ENCODE measurements at places on chromosomes 12 and 14. TPM values are rescaled to one million over a fixed set of nuclear protein-coding genes. Genes with fewer than 3 reads are reported as not detected.
A peak's percentile ranks its signal among the peaks of the same experiment; 100 is the strongest.

GRCh38 chr12:46266869-46267574 is 1.8 kb downstream of the SLC38A1 start:
- peak; percentile 75 for DNase-seq

DNA sequence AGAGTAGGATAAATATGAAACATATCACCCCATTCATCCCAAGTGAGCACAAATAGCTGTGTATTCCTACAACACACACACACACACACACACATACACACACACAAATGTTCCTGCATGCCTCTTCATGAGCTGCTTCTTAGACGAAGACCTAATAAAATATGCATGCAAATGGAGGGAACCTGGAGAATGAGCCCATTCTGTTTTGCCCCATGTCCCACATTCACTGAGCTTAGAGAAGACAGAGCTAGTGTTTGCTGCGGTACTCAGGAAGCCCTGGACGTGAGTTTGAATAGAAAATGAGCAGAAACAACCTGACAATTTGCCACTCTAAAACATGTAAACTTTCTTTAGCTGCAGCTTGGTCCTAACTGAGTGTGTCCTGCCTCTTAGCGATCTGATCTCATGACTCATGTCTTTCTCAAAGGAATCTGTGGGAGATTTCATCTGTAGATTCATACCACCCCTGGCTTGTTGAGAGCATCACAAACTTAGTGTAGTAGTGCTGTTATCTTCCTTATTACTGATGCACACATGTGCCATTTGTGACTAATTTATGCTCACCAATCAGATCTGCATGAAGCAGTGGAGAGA is 86.8 kb downstream of the ITPR2 start:
- peak; percentile 41 for DNase-seq

GRCh38 chr14:41022932-41023331 is 583.7 kb upstream of the LRFN5 start:
- no peak for DNase-seq

LRTM2 gene
- not detected for total RNA-seq

B4GALNT3 gene
- total RNA-seq: under 0.01 TPM

GRCh38 chr12:22916241-22916640 is 291.3 kb downstream of the ETNK1 start:
- DNase-seq: no peak
